NCI-H446 treated with DMSO at 0.1 percent for 48 hours (cell line): ENCODE measurements at places on chromosomes 12 and 14.

- no peak for DNase-seq
These were observed 241.7 kb upstream of the AMIGO2 start for GRCh38 chr12:47321436-47321835.

- no peak for DNase-seq
These were observed 6.5 kb downstream of the PRICKLE1 start for GRCh38 chr12:42583016-42583415.

DNA sequence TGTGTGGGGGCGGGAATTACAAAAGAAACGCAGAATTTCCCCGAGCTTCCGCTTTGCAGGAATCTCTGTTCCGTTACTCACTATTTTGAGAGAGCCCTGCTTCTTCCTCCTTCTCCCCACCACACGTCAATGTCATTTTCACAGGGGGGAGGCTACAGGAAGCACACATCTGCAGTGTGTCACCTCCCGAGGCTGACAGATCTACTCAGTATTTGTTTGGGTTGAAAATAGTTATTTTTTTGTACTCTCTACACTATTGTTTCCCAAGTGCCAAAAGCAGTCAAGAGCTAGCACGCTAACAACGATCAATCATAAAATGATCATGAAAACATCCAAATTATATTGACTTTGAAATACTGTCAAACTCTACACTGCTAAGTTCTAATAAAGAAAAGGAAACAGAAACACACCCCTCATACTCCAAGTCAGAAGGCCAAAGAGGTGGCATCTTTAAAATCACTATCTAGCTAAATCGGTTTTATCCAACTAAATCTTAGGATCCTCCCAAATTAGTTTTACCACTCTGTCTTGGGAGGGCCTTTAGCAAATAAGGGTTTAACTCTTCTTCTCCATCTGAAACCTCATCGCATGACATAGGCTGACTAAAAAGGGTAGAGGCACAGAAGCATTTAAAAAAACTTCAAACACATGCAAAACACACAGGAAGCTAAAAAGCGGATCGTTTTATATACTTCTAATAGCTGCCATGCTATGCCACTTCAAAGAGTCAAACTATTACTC lies 51.8 kb downstream of the FOXN3 start:
- DNase-seq: no peak

DNA sequence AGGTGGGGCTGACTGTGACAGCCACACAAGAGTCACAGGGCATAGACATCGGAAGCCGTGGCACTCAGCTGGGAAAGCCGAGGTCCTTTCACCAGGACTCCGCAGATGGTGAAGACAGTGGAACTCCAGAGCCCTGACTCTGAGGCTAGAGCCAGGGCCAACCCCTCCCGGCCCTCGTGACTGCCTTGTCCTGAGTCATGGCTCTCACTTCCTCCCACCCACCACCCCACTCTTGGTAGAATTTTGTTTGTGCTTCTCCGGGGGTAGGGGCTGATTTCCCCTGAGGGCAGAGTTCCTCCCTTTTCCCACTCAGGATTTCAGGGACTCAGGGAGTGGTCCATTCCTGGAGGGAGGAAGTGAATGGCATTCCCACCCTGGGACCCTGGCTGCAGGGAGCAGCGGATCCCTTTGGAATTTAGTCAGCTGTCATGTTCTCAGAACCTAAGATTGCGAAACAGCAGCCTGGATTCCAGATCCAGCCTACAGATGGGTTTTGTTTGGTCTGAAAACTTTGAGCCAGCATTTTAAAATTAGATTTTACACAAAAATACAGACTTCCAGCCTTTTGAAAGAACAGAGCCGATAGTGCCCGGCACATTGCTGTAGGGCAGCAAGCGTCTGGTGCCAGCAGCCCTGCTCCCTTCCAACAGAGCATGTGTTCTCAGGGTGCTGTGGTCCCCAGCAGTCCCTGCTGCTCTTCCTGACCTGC lies 50.7 kb downstream of the TPCN1 start:
- DNase-seq: no peak

GRCh38 chr12:5524116-5524768 lies 92.3 kb downstream of the NTF3 start:
- DNase-seq: no peak

DNA sequence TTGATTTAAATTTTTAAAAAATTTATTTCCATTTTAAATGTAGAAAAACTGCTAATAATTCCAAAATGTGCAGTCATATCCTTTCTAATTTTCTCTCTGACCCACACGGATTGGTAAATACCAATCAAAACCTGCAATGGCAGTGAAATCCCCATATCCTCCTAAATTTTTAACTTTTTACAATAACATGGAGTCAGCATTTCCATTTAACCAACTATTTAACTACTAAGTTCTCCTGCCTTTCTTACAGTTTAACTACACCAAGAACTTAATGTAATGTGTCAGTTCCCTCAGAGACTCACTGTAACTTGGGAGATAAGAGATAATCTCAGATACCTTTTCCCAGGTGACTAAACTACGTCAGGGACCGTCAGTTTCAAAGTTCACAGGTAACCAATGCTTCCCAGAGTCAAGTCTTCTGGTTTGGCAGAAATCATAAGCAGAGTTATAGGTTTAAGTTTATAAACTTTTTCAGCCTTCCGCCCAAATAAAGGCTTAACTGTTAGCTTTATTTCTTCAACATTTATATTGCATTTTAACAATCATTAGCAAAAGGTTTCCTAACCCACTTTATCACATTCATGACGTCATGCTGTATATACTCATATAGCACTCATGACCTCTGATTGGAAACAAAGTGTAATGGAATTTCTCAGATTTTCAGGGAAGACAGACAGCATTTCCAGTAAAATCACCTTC lies 7.6 kb downstream of the KRAS start:
- DNase-seq: no peak

DNA sequence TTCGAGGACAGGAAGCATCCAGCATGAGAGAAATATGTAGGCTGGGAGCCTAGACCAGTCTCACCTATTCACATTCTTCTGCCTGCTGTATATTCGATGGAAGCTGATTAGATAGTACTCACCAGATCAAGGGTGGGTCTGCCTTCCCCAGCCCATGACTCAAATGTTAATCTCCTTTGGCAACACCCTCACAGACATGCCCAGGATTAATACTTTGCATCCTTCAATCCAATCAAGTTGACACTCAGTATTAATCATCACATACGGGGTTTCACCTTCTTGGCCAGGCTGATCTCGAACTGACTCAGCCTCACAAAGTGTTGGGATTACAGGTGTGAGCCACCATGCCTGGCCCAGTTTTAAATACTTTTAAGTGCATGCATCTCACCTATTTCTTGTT lies 30.5 kb upstream of the SLC10A1 start:
- no peak for DNase-seq

- no peak for DNase-seq
These were observed 9.6 kb downstream of the RDH16 start for GRCh38 chr12:56947633-56948456.

GRCh38 chr12:62903151-62903550 lies 31.8 kb downstream of the PPM1H start:
- no peak for DNase-seq

DNA sequence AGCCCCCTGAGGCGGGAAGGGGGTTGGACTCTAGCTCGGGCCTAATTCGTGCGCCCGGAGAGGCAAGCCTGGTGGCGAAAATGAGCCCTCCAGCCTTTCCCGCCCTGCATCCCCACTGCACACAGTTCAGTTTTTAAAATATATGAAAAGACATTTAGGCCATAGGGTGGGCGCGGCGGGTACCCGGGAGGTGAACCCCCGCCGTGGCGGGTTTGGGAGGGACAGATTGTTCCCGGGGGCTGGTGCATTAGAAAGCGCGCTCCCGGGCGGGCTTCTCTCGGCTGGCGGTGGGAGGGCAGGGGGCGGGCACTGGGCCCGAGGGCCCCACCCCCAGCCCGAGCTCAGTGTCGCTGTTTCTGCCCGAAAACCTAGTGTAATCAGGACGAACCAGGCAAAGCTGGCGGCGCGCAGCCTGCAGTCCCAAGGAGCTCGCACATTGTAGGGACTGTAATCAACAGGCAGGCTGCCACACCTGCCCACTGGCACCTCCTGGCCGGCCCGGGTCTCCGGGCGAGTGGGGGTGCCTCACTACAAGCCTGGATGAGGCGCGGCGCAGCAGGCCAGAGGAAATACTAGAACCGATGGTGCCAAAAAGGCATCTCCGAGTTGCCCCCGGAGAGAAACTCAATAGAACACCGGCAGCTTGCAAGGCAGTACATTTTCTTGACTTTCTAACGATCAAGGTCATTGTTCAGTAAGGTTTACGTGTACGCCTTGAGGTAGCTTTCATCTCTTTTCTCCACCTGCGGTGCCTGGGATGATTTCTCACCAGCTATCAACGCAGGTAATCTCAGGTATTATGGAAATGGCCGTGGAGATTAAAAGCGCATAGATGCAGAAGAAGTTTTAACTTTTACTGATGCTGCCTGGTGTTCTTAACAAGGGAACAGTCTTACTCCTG lies 764 bp upstream of the SPTB start:
- no peak for DNase-seq

- no peak for DNase-seq
These were observed 465.2 kb downstream of the VRK1 start for GRCh38 chr14:97262336-97262735.

GRCh38 chr12:52903855-52904508 lies 894 bp downstream of the KRT8 start:
- no peak for DNase-seq

- DNase-seq: no peak
These were observed 162.1 kb downstream of the C12orf42 start for GRCh38 chr12:103333676-103334075.

- peak; percentile 9 for DNase-seq
These were observed 338.3 kb downstream of the EMP1 start for GRCh38 chr12:13534645-13535398.

GRCh38 chr12:15323480-15323879 lies 1.2 kb downstream of the PTPRO start:
- no peak for DNase-seq

GRCh38 chr12:128267651-128268378 lies 845 bp downstream of the TMEM132C start:
- DNase-seq: no peak

- no peak for DNase-seq
These were observed 166.1 kb upstream of the EEA1 start for GRCh38 chr12:93094988-93095737.

DNA sequence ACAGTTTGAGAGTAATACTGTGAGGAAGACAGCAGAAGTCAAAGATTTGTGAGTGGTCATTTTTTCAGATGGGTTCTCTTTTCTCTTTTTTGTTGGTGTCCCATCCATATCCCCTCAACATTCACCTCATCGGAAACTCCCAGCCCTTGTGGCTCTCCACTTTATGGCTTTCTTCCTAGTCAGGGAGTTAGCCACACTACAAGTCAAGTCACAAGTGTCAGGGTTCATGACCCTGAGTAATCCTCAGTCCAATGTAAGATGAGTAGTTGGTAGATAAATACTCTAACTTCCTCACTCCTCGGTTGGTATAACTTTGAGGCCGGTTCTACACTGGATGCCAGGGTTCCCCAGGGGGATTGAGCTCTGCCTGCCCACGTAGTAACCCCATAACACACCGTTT lies 41.4 kb downstream of the PTGER2 start:
- no peak for DNase-seq

DNA sequence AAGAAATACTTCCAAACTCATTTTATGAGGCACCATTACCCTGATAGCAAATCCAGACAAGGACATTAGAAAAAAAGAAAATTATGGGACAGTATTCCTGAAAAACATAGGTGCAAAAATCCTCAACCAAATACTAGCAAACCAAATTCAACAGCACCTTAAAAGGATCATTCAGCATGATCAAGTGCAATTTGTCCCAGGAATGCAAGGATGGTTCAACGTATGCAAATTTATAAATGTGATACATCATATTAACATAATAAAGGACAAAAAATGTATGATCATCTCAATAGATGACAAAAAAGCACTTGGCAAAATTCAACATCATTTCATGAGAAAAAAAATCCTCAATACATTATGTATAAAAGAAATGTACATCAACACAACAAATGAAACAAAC lies 162.9 kb downstream of the DUSP6 start:
- DNase-seq: no peak

DNA sequence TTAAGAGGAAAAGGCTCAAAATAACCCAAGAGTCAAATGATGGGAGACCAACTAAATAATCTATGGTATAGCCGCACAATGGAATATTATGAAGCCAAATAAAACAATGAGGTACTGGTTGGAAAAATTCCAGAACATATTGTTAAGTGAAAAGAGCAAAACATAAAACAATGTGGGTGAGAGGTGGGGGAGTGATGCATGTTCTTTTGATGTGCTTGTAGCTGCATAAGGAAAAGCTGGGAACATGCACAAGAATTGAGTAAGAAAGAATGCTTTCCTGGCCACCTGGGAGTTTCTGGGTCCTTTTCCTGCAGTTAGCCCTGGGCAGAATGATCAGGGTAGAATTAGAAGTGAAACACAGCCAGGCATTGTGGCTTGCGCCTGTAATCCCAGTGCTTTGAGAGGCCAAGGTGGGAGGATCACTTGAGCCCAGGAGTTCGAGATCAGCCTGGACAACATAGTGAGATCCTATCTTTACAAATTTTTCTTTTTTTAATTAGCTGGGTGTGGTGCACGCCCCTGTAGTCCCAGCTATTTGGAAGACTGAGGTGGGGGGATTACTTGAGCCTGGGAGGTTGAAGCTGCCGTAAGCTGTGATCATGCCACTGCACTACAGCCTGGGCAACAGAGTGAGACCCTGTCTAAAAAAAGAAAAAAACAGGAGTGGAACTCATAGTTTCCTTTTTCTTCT lies 7.9 kb downstream of the ABCB9 start:
- DNase-seq: no peak

GRCh38 chr14:94919896-94920295 lies 150.0 kb upstream of the GSC start:
- DNase-seq: no peak

DNA sequence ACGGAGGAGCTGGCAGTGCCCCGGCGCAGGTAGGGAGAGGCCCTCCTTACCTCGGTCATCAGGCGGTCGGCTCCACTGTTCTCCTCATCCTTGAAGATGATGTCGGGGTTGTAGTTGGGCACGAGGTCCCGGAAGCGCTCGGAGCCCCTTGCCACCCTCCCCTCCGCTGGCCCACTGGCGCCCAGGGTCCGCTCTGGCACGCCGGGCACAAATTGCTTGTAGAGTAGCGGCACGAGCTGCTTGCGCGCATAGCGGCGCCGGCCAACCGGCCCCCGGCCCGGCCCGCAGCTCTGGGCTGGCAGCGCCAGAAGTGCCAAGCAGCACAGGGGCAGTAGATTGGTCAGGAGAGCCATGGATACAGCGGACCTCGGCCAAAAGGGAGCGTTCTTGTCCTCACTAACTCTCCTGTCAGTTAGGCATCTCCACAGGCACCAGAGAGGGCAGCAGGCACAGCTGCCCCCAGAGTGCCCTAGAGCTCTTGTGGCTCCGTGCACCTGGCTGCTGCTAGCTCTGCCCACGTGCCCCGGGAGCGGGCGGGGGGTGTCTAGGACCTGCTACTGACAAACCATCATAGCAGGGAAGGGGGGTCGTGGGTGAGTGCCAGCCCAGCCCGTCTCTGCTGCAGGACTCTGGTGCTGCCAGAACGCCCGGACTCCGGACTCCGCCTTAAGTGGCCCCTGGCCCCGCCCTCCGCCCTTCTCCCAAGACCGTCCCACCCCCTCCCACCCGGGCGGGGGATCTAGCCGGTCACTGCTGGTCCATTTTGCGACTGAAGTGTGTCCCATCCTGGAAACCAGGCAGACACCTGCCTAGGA lies at the start of gene DHH:
Gene DHH, minus strand, starts transcription at position 642 of the 815 bp plus-strand sequence. Its CDS starts 289 bp downstream, at position 353.
- DNase-seq: no peak

- no peak for DNase-seq
These were observed 249.5 kb upstream of the CLEC14A start for GRCh38 chr14:38505221-38505972.

GRCh38 chr12:61490526-61491498 lies 769.4 kb upstream of the USP15 start:
- DNase-seq: no peak

- no peak for DNase-seq
These were observed 29.2 kb upstream of the BMAL2 start for GRCh38 chr12:27303139-27304111.
